ENCODE measurements at places on chromosomes 3 and 15. TPM values are rescaled to one million over a fixed set of nuclear protein-coding genes. Genes with fewer than 3 reads are reported as not detected.

The TNNC1 gene
- total RNA-seq, result not detected

The SHQ1 gene
- 23.0 TPM for total RNA-seq

The OPA1 gene
- total RNA-seq, result 70.8 TPM

The ALS2CL gene
- total RNA-seq, result 0.87 TPM

The CLEC3B gene
- 12.1 TPM for total RNA-seq

The EFCC1 gene
- total RNA-seq, result not detected

The ESYT3 gene
- total RNA-seq, result not detected

The DPH6 gene
- 20.9 TPM for total RNA-seq

The SLC2A2 gene
- not detected for total RNA-seq

The CHRNA5 gene
- 1.5 TPM for total RNA-seq

The MOBP gene
- under 0.01 TPM for total RNA-seq

The C2CD4A gene
- total RNA-seq, result not detected

The SLC22A13 gene
- 1.2 TPM for total RNA-seq

The PCSK6 gene
- total RNA-seq, result 0.15 TPM

The MGA gene
- total RNA-seq, result 40.0 TPM

The ASB14 gene
- not detected for total RNA-seq

Measured in smooth muscle cell of trachea (primary cell).